ENCODE measurements at places on chromosomes 16 and 17.

- DNase-seq, result no peak
Observed at GRCh38 chr17:30558686-30559545, 81.7 kb downstream of the GOSR1 start.

- no peak for DNase-seq
Observed at GRCh38 chr16:21277927-21278706, at the start of gene CRYM. CRYM (minus strand) TSS chr16:21278290; CDS start chr16:21278251, 39 bp downstream.

- DNase-seq, result no peak
Observed at GRCh38 chr17:15240644-15241043, 24.5 kb downstream of the PMP22 start.

- DNase-seq, result no peak
Observed at GRCh38 chr17:44918006-44918405, 2.7 kb upstream of the GFAP start.

DNA sequence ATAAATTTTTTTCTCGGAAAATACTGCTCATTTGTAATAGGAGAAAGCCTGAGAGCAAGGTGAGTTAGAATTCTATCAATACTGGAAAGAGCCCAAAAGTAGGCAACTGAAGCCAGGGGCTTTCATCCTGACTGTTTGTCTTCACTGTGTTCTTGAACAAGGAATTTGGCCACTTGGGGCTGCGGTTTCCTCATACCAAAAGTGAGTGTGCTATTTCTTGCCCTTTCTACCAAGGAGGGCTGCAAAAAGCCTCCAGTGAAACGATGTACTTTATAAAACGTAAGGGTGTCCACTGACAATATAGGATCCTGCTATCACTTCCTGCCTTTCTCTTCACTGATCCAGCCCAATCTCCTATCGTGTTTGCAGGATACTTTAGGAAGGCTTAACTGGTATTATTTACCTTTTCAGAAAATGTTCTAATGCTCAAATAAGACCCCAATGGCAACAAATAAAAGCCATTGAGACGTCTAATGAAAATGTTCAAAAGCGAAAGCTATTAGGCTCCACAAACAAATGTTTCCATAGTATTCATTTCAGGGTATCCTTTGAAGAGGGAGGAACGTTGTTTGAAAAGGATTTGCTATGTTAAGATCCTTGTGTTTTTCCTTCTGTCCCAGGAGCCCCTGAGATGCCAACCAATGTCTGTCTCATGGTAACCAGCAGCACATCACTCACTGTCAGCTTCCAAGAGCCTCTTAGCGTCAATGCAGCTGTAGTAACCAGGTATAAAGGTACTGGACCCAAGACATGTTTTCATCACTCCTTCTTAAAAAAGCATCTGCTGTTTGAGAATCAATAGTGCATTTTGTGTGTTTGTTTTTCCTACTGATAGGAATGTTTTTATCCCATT, 219.3 kb upstream of the NOG start:
- DNase-seq, result no peak

DNA sequence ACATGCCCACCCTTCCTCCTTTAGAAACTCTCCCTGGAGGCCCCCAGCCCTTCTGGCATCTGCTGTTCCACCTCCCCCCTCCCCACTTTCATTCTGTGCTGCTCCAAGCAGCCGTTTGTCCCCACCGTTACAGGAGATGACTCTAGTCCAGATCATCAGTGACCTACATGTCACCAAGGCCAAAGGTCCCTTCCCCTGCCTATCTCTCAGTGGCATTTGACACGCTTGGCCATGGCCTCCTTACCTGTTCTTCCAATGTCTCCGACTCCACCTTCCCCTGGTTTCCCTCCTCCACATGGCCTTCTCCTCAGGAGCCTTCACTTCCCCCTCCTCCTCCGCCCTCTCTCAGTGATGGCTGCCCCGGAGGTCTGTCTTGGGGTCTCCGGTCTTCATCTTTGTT, 9.4 kb downstream of the TMEM92 start:
- DNase-seq, result no peak

DNA sequence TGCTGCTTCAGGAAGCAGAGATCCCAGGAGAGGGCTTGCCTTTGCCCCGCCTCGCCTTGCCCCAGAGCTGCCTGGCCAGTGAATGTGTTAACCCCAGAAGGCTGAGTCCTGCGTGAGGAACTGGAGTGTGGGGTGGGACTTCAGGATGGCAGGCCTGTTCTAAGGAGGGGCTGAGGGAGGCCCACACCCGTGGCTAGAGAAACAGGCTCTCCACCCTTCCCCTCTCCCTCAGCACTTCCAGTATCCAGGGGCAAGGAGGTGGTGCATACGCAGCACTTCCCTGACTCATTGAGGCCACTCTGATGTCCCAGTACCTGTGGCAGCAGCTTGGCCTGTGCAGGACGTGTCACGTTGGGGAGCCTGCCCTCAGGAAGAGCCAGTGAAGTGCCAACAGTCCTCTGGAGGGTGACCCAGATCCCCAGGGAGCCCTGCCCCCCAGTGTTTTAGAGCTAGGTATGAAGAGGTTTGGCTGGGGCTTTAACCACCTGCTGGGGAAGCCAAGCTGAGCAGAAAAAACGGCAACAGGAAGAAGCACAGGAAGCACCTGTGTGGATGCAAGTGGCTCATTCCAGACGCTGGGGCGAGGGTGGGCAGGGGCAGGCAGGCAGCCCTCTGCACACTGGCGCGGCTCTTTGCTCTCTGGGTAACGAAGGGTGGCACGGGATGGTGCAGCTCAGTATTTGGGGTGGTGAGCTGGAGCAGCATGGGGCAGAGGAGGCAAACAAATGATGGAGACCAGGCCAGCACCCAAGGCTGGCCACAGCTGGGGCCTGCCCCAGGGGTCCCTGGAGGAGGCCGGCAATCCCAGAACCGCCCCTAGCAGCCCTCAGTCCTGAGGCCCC, 14.7 kb upstream of the CTCF start:
- no peak for DNase-seq

DNA sequence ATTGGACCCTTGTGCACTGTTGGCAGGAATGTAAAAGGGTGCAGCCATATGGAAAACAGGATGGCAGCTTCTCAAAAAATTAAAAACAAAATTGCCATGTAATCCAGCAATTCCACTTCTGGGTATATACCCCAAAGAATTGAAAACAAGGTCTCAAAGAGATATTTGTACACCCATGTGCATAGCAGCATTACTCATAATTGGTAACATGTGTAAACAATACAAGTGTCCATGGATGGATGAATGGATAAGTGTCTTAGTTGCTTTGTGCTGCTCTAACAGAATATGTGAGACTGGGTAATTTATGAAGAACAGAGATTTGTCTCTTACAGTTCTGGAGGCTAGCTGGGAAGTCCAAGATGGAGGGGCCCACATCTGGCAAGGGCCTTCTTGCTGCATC, 3.8 kb upstream of the RUNDC3A start:
- DNase-seq, result no peak

- no peak for DNase-seq
Observed at GRCh38 chr17:2347805-2348685, 10.7 kb downstream of the SGSM2 start.

Measured in NCI-H1048 (cell line).